Renal pelvis (tissue), 12 donors: ENCODE measurements at places on chromosomes 16 and 17.
A peak's percentile ranks its signal among the peaks of the same experiment; 100 is the strongest.

DNA sequence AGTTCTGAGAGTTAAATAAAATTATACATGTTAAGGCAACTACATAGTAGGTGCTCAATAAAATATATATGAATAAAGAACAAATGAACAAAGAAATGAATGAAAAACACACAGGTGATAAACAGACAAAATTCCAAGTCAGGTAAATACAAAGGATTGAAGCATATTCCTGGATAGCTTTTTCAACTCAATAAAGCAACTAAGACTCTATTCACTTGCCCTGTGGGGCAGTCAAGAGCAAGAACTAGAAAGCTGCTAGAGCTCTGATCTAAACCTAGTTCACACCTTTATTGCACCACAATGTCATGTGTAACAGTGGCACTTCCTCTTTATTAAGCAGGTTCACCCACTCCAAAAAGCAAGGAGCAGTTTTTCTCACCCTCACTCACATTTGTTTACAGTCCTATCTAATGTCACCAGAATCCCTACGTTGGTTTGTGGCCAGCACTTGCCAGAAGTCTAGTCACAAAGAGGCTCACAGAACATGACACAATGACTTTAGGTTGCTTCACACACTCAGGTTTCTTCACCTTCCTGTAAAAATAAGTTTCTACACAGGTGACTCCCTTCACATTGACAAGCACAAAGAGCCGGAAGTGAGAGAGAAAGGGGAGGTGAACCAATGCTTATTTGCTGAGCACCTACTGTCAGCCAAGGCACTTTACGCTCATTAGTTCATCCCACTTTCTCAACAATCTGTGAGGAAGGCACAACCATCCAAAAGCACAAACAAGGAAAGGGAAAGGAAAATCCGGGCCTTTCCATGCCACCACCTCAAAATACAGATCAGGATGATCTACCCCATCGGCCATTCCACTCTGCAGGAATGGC lies 70.8 kb downstream of the XPO6 start:
- DNase-seq = no peak

DNA sequence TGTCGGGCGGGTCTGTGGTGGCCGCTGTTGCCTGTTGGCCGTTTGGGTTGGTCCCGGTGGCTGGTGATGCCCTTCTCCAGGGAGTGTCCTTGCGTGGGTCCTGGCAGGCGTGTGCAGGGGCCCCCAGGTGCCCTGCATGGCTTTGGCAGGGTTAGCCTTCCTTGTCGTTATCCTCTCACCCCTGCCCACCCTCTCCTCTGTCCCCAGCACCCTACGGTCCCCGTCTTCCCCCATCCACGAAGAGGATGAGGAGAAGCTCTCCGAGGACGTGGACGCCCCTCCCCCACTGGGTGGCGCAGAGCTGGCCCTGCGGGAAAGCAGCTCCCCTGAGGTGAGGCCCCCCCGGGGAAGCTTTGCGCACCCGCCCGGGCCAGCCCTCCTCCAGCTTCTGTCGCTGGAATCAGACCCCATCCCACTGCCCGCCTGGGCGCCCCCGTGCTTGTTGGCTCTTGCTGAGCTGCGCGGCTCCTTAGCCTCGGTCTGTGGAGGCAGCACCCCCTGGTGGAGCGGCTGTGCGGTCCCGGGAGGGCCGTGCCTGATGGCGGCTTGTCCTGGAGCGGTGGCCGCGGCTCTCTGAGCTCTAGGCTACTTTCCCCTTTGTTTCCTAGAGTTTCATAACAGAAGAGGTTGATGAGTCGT lies 10.6 kb upstream of the NUDT16L1 start:
- peak; percentile 78 for DNase-seq

DNA sequence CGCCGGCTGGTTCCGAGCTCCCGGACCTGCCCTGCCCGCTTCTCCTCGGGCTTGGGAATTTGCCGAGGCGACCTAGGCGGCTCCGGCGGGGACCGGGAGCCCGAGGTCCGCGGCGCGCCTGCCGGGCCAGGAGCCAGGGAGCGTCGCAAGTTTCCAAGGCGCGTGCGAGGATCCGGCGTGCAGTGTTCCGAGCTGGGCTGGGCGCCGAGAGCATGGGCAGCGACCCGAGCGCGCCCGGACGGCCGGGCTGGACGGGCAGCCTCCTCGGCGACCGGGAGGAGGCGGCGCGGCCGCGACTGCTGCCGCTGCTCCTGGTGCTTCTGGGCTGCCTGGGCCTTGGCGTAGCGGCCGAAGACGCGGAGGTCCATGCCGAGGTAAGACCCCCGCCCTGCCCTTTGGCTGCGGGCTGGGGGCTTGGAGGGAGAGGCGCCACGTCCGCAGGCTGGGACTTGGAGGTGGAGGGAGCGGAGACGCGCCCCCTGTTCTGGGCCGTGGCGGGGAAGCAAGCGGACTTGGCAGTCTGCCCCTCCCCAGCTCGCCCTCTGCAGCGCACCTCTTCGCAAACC lies 668 bp downstream of the MMP15 start:
- no peak for DNase-seq

GRCh38 chr17:39107973-39108372 lies 43.5 kb downstream of the PLXDC1 start:
- no peak for DNase-seq

DNA sequence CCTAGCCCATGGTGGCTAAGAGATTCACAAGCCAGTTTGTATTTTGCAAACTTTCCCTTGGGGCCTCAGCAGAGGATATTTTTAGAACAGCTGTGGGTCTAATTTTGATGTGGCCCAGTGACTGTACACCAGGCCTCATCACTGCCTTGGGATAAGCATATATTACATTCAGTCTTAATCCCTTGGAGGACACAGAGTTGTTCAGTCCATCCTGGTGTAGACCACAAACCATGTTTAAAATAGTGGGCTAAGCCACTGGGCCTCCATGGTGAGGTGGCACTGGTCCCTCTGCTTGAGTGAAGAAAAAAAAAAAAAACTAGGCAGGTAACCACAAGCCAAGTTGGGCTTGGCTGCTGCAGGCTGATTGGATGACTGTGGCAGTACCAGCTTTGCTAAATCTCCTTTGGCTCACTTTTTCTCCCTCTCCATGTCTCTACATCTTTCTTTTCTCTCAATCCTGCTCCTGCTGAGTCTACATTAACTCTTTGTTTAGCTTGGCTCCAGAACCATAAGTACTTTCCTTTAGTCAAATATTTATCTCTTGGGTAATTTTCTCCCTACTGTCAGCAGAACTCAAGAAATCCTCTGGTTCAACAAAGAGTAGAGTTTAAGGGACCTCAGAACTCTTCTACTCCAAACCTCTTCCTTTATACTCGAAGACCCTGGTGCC lies 120.0 kb upstream of the TBX2 start:
- no peak for DNase-seq

- peak; percentile 74 for DNase-seq
Measured at GRCh38 chr17:32111141-32111771, 31.0 kb upstream of the RHOT1 start.

GRCh38 chr17:49850218-49850610 lies 2.3 kb upstream of the TAC4 start:
- no peak for DNase-seq

GRCh38 chr17:7572338-7572587 lies 7.2 kb upstream of the CD68 start:
- DNase-seq = no peak

DNA sequence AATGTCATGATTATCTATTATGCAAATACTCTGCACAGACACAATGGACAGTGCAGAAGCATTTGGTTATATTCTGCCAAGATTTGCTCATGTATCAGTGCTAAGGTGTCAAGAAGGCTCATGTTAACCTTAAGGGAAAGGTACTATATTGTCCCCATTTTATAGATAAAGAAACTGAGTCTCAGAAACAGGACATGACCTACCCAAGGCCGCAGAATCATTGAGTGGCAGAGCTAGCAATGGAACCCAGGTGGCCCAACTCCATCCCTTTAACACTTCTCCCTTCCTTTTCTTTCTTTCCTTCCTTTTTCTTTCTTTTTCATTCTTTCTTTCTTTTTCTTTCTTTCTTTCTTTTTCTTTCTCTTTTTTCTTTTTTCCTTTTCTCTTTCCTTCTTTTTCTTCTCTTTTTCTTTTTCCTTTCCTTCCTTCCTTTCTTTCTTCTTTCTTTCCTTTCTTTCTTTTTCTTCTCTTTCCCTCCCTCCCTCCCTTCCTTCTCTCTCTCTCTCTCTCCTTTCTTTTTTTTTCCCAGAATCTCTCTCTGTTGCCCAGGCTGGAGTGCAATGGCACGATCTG lies 149.8 kb downstream of the CPPED1 start:
- no peak for DNase-seq

DNA sequence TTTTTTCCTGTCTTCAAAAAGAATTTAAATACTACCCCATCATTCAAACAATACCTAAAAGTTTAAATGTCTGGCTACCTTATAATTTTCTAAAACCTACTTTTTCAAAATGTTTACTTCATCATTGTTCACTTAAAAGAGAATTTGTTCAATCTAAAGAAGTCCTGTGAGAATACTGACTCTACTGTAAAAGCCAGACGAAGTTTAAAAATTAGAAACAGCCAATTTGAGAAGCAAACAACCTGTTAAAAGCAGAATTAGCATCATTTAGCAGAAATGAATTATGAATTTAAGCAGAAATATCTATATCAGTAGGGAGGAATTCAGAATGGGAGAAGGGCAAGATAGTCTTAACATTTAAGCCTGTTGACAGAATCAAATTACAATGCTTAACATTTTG lies 2.1 kb downstream of the SKA2 start:
- DNase-seq = no peak

DNA sequence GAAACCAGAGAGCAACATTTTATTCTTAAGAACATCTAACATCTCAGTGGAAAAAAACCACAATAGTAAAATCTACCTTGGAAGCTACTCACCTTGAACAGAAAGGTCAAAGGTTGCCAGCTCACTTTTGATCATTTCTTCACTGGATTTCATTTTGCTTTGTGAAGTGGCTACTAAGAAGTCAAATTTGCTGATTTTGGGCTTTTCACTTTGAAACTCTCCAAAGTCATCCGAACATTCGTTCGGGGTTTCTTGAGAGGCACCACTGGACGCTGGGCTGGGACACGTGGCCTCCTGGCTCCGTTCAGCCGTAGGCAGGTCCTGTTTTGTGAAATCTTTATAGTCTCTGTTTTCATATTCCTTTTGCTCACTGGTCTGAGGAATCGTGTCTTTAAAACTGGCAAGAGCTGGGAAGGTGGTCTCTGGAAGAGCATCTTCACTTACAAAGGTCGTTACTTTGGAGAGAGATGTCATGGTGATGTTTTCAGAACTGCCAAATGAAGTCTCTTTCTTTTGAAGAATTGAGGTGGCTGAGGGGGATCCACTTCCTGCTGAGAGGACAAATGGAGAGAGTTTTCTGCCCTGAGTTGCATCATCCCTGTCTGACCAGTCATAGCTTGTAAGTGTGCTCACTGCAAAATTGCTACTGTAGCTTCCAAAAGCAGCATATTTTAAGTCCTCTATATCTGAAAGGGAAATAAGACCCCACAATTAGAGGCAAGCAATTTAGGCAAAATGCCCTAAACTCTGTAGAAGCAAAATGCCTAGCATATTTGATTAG lies 52.4 kb downstream of the DUSP14 start:
- no peak for DNase-seq

DNA sequence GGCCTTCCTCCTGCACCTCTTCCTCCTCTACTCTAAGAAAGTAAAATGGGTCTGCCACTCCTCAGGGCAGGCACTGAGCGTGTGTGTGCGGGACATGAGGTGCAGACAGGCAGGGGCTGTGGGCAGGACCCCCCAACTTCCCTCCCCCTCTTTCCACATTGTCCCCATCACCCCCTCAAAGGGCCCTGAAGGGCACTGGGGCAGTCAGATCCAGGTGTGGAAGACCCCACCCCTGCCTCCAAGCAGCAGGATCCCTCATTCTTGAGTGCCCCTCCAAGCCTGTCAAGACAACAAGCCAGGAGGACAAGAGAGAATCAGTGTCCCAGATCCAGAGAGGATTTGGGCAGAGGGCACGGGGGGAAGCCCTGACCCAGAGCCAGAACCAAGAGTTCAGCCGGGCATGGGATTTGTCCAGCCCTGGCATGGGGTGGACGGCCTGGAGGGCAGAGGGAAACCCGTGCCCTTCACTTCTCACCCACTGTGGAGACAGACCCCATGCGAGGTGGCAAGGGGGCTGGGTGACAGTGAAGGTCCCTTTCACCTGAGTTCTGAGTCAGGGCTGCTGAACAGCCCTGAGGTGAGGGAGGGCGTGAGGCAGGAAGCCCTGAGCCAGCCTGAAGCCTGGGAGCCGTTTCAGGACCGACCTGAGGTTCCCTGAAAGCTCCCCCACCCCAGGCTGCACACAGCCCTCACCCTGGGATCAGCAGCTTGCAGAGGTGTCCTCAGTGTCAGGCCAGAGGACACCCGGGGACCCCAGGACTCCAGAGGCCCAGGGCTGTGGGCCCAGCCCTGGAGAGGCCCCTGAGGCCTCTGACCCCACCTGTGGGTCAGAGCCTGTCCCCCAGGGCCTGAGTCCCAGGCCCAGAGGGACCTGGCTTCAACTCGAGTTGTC lies 45.8 kb downstream of the USP22 start:
- no peak for DNase-seq

GRCh38 chr16:67391424-67392300 lies 1.6 kb downstream of the TPPP3 start:
- no peak for DNase-seq
